ENCODE measurements at places on chromosomes 1 and 21.
A peak's percentile ranks its signal among the peaks of the same experiment; 100 is the strongest.

GRCh38 chr1:113957984-113958383, 21.3 kb upstream of the OLFML3 start:
- DNase-seq: no peak

DNA sequence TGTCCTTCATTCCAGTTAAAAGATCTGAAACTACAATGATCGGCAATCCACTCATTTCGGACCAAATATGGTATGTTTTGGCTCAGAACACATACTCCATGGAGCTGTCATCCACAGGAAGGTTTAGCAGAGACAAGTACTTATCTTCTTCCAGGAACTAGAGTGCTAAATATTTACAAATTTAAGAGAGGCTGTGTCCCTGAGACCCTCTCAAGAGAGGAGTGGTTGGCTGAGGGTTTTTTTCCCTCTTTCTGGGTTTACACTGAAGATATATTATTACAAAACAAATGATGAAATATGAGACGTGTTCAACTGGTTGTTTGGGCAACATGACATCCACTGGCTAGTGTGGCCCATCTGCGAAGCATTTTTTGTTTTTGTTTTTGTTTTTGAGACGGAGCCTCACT, 25.9 kb upstream of the NID1 start:
- DNase-seq: no peak

GRCh38 chr1:16155537-16156410, at the start of gene EPHA2:
Gene EPHA2, minus strand, starts transcription at chr1:16156069. Its CDS starts 137 bp downstream, at chr1:16155932.
- no peak for DNase-seq

- no peak for DNase-seq
These were observed 164.0 kb upstream of the UBE2U start for GRCh38 chr1:64039390-64039926.

- peak; percentile 18 for DNase-seq
These were observed 42.8 kb downstream of the ACP6 start for GRCh38 chr1:147627435-147628110.

Measured in T follicular helper cell (primary cell).